ENCODE measurements at places on chromosomes 3 and 15. TPM values are rescaled to one million over a fixed set of nuclear protein-coding genes. Genes with fewer than 3 reads are reported as not detected.

STT3B gene
- total RNA-seq, result 105 TPM

SCAMP5 gene
- 11.2 TPM for total RNA-seq

ATOSA gene
- total RNA-seq, result 18.5 TPM

ITGA11 gene
- total RNA-seq, result 0.28 TPM

SEMA6D gene
- total RNA-seq, result 0.03 TPM

PLAAT1 gene
- total RNA-seq, result 3.9 TPM

GOLGA8K gene
- 1.5 TPM for total RNA-seq

ITGB5 gene
- 446 TPM for total RNA-seq

SCG5 gene
- total RNA-seq, result 0.67 TPM

GRCh38 chr3:42376344-42376798 lies 34.0 kb downstream of the LYZL4 start:
- no peak for DNase-seq

DNA sequence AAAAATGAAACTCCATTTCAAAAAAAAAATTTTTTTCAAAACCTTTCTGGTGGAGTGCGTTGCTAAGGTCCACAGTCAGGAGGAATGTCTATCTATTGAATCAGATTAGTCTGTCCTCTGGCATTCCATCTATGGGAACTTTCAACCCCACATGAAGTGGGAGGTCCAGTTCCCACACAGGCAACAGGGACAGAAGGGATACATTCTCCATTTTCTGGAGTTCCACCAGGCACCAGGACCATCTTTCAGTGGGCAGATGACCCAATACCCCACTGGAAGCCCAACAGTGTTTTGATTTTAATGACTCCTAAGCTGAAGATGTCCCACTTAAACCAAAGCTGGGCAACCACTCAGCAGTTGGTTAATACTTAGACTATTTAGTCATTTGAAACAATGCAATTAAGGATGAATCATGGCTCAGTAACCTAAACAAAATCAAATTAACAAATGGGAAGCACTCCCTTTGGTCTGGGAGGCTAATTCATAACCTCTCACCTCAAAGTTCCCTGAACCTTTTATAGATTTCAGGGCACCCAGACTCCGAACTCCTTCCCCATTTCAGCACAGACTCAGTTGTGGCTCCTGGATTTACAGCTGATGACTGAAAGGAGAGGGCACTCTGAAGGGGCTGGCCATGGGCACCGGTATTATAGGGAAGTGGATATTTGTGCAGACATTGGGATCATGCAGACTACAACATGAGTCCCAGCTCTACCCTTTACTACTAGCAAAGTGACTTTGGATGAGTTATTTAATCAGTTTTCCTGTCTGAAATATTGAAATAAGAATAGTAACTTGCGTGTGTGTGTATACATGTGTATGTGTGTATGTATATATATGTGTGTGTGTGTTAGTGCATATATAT lies 264.3 kb upstream of the LRTM1 start:
- no peak for DNase-seq

- no peak for DNase-seq
Observed at GRCh38 chr3:50649451-50649931, 25.2 kb upstream of the DOCK3 start.

DNA sequence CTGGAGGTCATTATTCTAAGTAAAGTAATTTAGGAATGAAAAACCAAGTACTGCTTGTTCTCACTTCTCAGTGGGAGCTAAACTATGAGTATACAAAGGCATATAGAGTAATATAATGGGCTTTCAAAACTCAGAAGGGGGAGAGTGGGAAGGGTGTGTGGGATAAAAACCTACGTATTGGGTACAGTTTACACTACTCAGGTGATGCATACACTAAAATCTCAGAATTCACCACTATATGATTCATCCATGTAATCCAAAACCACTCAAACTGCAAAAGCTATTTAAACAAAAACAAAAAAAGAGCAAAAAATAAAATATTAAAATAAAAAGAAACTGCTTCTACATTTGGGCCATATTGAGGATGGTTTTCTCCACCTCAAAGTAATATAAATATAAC lies 623.3 kb downstream of the NSUN3 start:
- DNase-seq, result no peak

DNA sequence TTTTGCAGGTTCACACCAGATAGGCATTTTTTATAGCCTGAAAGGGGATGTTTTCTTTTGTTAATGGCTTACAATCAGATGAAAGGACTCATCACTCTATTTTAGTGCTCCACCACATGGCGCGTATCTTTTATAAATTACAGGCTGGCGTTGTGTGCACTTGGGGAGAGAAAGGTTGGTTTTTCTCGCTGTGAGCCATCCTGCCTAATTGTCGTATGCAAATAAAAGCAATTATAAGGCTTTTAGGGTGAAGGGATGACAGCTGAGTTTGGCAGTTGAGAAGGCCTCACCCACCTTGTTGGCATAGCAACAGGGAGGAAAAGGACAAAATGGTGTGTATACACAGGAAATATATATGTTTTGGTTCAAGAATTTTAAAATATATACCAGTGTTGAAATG lies 268.0 kb downstream of the NR2F2 start:
- no peak for DNase-seq

GRCh38 chr15:70206668-70207067 lies 109.0 kb upstream of the TLE3 start:
- DNase-seq, result no peak

- DNase-seq, result no peak
Observed at GRCh38 chr3:52730681-52731080, 24.8 kb downstream of the SPCS1 start.

DNA sequence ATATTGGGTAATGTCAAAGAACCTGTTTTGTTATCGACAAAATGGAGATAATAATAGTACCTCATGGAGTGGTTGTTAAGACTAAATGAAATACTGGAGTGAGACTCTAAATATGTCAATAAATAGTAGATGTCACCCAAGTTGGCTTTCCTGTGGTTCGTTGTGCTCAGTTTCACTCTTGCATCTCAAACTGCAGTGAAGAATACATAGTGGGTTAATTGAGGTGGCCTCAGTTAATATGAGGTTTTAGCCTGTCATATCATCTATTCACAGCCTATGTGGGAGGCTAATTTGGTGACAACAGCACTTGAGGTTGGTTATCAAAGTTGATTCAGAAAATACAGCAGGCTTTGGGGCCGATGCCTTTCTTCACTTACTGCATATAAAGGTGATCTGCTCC lies 485.5 kb upstream of the SUCLG2 start:
- DNase-seq, result no peak

GRCh38 chr3:99953596-99953995 lies 135.9 kb downstream of the CMSS1 start:
- no peak for DNase-seq

- no peak for DNase-seq
Observed at GRCh38 chr15:70318594-70319465, 221.1 kb upstream of the TLE3 start.

GRCh38 chr3:38325256-38325655 lies 21.3 kb upstream of the XYLB start:
- DNase-seq, result no peak

DNA sequence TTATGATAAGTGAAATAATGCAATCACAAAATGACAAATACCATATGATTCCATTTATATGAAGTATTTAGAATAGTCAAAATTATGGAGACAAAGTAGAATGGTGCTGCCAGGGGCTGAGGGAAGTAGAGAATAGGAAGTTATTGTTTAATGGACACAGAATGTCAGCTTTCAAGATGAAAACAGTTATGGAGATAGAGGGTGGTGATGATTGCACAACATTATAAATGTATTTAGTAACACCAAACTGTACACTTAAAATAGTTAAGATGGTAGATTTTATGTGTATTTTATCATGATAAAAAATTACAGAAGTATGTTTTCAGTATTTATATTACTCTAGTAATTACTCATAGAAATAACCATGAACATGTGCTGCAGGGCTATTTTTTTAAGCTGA lies 100.8 kb upstream of the AZI2 start:
- no peak for DNase-seq
